Mesenteric fat pad (tissue), 1 donor: ENCODE measurements at places on chromosomes 11 and 22. TPM values are rescaled to one million over a fixed set of nuclear protein-coding genes. Genes with fewer than 3 reads are reported as not detected.

DNA sequence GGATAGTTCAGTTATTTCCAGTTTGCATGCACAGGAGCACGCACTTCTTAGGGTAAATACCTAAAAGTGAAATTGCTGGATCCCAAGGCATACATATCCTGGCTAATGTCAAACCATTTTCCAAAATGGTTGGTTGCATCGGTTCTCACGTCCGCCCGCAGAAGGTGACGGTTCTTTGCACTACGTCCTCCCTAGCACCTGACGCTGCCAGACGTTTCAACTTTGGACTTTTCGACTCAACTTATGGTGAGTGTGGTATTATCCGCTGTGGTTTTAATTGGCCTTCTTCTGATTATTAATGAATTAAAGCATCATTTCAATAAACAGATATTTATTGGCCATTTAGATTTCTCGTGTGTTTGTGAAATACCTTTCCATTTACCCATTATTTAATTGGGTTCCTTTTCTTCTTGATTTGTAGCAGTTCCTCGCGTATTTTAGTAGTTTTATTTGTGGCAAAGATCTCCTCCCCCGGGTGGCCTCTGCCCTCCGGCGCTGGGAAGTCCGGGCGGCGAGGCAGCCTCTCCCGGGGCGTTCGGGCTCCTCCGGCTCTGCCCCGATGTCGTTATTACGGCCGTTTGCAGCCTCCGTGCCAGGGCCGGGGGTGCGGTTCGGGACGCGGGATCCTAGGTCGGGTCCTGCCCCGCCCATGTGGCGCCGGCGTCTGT is at the start of gene JHY:
TSS of gene JHY (plus strand) at position 571 of the 668 bp plus-strand sequence. CDS start 3,091 bp downstream, outside the sequence.
- peak; percentile 90 for DNase-seq

- no peak for DNase-seq
Observed at GRCh38 chr11:67996622-67997474, 7.0 kb downstream of the UNC93B1 start.

DNA sequence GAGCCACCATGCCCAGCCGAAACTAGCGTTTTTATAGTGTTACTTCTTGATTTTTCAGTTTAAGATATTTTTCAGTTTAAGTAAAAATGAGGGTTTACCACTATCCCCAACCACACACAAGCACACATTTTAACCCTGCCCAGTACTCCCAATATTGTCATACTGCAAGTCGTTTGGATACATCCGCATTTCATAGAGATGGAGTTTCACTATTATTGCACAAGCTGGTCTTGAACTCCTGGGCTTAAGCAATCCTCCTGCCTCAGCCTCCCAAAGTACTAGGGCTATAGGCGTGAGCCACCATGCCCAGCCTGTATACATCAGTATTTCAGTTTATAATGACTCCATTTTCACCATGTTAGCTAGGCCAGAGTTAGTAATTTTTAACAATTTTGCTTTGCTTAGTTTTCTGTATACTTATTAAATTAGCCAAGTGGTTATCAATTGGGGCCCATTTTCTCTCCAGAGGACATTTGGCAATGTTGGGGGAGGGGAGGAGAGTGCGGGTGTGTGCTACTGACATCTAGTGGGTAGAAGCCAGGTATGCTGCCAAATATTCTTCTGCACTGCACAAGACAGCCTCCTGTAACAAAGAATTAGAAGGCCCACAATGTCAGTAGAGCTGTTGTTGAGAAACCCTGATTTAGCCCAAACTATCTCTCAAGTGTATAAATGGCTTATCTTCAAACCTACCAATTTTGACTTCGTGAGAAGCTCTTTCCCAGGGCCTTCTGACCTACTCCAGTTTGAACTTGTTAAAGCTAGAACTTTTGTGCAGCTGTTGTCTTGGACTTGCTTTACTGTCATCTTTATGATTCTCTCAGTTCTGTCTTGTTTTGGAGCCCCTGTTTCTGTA is 7.3 kb downstream of the USP47 start:
- DNase-seq, result no peak

DNA sequence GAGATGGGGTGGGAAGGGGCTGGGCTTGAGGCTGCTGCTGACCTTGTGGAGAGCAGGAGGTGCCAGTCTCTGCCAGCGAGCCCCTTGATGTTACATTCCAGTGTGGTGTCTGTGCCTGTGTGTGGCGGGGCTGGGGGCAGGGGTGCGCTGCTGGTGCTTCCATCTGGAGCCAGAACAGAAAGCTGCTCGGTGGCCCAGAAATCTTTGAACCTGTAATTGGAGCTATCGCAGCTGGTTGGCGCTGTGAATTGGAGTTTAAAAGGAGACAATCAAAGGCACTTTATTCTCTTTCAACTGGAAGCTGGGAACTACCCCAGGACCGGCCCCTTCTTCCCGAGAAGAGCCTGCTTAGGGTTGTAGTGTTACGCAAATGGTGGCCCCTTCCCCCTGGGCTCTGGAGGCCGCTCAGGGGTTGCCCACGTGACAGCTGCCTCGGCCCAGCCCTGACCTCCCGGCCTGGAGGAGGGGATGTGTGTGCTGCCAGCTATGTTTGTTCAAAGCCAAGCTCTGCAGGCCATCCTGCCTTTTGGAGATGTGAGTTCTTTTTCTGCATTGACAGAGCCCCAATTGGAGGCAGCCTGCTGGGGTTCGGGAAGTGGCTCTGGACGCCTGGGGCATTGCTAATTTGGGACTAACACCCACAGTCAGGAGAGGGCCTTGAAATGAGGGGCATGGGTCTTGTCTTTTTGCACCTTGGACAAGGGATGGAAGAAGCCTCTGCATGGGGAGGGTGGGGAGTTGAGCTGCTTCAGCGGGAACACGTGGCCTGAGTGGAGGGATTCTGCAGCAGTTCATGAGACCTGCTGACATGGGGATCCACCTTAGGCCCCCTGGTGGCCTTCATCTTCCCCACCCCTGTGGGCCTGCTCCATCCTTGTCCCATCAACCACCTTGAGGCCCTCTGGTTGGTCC is 14.0 kb upstream of the ARSA start:
- no peak for DNase-seq

GRCh38 chr11:100442017-100442416 is 245.1 kb upstream of the ARHGAP42 start:
- DNase-seq, result no peak

GRCh38 chr22:20741634-20742581 is 32.0 kb upstream of the SERPIND1 start:
- DNase-seq, result no peak

DNA sequence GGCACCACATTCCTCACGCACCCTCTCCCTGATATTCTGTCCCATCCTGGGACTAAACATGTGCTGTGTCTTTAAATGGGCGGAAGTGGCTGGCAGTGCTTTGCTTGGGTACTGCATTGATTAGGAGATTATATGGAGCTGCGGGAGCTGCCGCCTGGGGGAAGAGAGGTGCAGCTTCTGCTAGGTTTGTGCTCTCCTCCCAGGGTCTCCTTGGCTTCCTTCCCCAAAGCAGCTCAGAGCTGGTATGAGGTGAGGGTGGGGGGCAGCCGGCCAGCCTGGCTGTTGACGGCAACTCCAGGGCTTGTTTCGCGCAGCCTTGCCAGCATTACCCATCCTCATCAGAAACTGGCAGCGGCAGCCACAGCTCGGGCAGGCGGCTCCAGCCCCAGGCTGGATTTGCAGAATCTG is 95.4 kb downstream of the GRAMD1B start:
- DNase-seq, result no peak

GRCh38 chr11:124842305-124842704 is 22.9 kb upstream of the ROBO3 start:
- DNase-seq, result no peak

Gene CYP2D6
- 0.26 TPM for total RNA-seq

- no peak for DNase-seq
Observed at GRCh38 chr11:99351624-99352023, 330.9 kb downstream of the CNTN5 start.

GRCh38 chr11:124716591-124716990 is 23.2 kb upstream of the NRGN start:
- no peak for DNase-seq

Gene CHRM1
- total RNA-seq, result not detected

DNA sequence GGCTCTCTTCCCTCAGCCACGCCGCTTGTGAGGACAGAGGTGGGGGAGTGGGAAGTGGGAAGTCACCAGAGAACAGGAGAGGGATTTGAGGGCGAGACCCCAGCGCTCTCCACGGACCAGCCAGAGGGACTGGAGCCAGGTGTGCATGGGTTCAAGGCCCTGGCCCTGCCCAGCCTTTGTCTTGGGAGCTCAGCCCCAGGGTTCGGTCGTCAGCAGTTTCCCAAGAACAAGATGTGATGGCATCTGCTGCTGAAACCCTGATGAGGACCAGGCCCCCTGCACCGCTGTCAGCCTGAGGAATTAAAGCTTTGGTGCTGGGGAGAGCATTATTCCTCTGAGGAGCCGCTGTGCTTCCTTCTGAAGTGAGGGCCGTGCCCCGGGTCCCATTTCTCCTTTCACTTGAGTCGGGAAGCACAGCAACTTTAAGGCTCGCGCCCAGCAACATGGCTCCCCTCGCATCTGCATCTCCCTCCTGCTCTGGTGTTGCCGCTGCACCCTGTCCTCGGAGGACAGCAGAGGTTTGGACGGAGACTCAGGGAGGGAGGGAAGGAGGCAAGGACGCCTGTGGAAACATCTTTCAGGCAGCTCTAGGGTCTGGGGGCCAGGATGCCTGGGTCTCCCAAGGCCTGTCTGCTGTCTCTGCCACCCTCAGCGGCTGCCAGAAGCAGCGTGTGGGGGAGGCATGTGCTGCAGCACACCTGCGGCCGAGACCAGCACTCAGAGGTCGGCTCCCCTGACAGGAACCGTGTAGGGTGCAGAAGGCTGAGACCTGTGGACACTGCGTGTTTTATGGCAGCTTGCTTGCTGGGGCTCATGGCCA is 3.8 kb downstream of the IFITM5 start:
- DNase-seq, result no peak

Gene CRYBA4
- total RNA-seq, result not detected

Gene C11orf97
- not detected for total RNA-seq

GRCh38 chr11:129286813-129287212 is 88.8 kb upstream of the BARX2 start:
- no peak for DNase-seq

DNA sequence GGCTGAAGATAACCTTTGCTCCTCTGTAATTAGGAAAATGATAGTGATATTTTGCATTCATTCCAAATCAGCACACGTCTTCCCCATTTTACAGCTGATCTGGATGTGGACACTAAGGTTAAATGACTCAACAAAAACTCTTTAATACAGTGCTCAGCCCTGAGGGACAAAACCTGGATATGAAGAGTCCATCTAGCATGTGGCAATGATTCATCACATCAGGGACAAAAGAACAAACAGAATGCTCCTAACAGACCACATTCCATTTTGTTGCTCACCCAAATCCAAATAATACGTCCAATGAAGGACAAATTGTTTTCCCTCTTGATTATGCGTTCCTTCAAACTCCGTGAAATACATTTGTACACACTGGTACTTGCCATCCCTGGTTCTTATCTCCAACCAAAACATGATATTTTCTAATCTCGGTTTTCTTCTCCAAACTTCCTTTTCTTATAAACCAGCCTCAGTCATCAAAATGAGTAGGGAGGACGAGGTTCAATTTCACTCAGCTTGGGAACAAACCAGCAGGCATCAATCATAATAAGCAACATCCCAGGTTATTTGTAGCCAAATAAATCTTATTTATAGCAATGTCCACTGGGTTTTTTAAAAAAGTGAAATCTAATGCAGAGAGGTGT is 53.7 kb upstream of the MTMR2 start:
- DNase-seq, result no peak

DNA sequence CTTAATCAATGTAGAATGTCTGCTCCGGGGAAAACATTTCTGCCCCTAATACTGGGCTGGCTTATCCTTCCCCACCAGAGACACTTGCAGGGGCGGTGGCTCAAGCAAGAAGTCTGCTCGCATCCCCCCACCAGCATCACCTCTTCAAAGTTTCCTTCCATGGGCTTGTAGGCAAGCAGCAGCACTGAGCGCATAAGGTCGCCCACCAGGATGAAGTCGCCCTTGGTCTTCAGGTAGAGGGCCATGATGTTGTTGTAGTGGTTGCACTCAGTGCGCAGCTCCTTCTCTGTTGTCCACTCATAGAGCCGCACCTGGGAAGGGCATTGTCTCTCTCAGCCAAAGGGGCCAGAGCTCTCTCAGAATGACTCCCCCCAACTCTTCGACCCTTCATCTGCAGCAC is 8.6 kb upstream of the VWCE start:
- DNase-seq, result no peak

Gene DDX25
- not detected for total RNA-seq

DNA sequence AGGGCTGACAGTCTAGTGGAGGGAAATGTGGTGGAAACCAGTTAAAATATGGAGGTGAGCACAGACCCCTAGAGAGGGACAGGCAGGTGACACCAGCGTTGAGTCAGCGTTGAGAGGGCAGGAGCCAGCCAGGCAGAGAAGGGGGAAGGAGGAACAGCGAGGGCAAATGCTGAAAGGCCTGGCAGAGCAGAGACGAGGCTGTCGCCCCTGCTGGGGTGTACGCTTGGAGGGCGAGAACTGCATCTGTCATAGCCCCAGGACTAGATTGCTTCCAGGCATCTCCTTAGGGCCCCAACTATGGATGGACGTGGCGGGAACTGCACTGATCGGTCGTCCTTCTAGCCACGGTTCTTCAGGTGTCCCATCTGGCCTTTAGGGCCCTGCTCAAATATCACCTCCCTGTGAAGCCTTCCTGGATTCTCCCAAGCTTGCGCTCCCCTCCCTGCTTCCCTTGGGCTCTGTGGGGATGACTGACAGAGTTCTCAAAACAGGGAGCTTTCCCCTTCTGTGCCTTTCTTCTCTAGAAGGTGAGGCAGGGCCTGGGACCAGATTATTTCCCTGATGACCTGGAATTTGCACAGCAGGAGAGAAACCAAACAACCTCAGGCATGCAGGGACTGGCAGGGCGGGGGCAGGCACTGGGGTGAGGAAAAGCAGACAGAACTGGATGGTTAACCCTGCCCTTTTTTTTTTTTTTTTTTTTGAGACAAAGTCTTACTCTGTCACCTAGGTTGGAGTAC is 11.1 kb downstream of the SYNGR1 start:
- DNase-seq, result no peak

DNA sequence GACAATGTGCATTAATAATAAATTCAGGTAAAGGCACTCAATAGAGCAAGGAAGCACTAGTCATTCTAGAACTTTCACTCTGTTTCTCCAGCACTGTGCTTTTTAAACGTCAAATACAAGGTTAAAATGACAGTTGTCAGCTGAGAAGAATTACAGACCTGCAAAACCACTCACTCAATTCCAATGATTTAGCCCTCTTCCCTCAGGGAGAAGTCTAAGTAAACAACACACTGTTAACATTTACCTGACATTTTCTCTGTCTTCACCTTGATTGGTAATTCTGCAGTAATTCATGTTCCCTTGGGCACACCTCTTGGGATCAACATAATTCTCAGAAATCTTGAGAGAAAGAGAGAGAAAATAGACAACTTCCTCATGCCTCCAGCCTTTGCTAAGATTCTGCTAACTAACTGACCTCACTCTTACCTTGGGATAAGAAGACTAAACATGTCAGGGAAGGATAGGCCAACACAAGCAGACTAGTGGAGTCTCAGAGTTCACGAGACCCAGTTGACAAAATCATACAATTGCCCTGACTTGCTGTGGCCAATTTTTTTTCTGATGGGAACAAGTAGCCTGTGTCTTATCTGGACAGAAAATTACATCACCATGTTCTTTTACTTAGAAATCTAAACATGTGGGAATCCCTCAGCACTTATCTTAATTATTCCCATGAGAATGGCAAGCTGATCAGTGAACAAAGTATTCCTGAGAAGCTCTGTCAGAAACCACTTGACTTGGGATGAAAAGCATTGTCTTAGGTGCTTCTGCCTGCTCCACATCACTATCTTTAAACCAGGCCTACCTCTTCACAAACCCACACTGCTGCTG is 516.8 kb upstream of the FAT3 start:
- no peak for DNase-seq

- no peak for DNase-seq
Observed at GRCh38 chr22:23187871-23188700, 7.8 kb downstream of the BCR start.

- no peak for DNase-seq
Observed at GRCh38 chr11:64916040-64916774, 802 bp downstream of the ATG2A start.
